Stimulated activated CD8-positive, alpha-beta memory T cell treated with anti-CD3 and anti-CD28 coated beads, Interleukin-15, amount 100 ng/mL, for 4 hours (primary cell): ENCODE measurements at places on chromosomes 16 and 17.
A peak's percentile ranks its signal among the peaks of the same experiment; 100 is the strongest.

DNA sequence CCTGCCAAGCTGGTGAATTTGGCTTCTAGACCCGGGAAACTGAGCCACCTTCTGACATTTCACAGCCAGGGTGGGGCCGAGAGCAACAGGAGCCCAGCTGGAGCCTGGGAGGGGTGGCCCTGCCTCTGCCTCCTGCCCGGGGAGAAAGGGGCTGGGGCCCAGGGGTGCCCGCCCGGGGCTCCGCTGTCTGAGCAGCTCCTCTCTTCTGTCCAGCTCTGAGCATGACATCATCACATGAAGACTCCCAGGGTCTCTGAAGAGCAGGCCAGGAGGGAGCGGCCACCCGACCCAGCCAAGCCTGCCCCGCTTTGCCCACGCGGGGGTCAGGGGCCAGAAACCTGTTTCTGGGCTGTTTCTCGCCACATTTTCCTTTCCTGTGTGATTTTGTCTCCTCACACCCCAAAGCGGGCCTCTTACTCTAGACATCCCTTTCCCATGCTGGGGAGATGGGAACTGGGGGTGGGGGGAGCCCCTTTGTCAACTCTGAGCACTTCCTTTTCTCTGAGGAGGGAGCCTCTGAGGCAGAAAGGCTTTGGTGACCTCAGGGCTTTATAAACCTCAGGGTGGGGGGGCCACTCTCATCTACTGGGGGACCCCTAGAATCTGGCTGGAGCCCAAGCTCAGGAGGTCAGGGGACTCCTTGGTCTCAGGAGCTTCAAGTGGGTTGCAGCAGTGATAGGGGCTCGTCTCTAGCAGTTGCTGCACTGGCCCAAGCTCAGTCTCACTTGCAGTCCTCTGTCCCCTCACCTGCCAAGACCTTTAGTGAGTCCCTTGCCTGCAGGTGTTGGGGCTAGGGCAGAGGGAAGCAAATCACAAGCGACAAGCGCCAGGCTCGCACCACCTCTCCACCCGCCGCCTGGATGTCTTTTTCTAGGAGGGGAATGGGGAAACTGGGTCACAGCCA is 7.6 kb downstream of the UBALD2 start:
- DNase-seq = peak; percentile 52

DNA sequence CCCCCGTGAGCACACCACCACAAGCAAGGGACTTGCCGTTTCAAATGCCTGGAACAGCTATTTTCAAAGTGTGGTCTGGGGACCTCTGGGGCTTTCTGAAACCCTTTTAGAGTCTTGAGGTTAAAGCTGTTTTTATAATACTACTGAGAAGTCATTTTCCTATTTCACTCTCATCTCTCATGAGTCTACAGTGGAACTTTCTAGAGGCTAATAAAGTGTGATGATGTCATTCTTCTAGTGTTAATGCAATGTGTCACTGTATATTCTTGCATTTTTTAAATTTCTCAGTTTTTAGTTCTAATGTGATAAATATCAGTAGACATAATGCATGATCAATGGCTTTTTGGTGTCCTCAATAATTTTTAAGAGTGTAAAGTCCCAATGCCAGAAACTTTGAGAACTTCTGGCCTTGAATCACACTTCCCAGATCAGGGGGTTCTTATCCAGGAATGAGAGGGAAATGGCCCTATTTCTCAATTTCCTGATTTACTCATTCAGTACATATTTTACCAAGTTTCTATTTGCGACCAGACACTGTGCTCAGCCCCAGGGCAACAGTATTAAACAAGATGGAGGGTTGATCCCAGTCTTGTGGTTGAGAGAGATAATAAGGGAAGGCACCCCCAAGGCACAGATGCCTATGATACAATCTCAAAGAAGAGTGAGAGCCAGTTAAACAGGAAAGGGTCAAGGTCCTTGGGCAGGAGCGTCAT is 444.0 kb downstream of the HS3ST3B1 start:
- DNase-seq = no peak

DNA sequence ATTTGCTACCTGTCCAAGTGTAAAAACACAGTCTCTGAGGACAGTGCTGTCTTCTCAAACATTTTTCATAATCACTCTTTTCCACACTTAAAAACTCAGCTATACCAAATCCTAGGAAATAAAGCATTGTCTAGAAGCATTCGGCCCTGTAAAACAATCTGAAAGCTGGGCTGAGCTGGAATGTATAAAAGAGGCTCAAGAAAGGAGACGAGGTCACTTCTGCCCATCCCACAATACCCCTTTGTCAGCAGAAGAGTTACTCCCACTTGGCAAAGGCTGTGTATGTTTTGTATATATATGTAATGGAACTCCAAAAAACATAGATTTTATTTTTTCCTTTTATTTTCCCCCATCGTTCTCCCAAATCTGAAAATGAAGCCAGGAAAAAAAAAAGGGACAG is 43.9 kb downstream of the STH start:
- no peak for DNase-seq

DNA sequence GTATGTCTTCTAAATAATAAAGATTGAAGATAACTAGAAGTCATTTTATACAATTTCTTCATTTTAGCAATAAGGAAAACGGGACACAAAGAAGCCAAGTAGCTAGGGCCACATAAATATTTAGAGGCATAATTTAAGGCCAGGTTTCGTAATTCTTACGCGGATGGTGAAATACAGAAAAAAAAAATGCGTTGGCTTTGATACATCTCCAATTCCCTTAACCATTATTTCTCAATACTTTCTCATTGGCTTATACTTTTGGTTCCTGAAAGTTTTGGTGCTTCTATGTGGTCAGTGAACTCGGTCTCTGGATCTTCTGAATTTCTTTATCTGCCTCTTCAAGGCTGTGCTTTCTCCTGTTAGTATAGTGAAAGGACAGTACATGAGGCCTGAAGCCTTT is 888.1 kb downstream of the KCNJ2 start:
- no peak for DNase-seq

DNA sequence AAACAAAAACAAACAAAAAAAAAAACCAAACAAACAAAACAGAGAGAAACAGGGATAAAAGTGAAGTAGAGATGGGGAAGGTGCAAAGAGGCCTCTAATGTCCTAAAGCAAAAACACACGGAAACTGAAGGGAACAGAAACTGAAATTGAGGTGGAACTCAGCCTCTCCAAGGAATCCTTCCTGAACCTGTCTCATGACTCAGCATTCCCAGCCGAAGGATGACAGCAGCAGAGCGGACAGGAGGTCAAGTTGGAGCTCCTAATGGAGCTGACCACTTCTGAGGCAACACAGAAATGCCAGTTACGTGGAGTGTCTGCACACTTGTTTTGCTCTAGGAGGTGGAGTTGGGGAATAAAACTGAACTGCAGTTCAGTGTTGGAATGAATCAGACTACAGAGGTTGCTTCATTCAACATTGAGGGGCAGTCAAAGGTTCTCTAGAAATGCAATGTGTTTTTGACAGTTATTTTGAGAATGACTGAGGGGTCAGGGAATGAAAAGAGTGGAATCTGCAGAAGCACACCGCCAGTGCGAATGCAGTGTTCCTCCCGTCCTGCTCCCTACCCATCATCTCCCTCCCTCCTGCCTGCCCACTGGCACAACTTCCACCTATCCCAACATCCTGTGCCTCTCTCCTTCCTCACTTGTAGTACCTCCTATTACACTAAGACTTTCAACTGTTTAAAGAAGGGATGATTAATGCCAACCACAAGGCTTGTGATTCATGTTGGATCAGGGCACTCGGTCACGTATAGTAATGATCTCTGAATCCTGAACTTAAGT is 6.3 kb downstream of the UBE2O start:
- DNase-seq = no peak

- DNase-seq = no peak
Observed at GRCh38 chr17:726271-726919, 6.0 kb upstream of the TLCD3A start.

- DNase-seq = peak; percentile 32
Observed at GRCh38 chr16:84277244-84277823, 17.3 kb upstream of the WFDC1 start.

- no peak for DNase-seq
Observed at GRCh38 chr16:22380529-22380928, 6.1 kb upstream of the CDR2 start.

GRCh38 chr16:65318590-65319257 is 196.9 kb upstream of the CDH11 start:
- no peak for DNase-seq

DNA sequence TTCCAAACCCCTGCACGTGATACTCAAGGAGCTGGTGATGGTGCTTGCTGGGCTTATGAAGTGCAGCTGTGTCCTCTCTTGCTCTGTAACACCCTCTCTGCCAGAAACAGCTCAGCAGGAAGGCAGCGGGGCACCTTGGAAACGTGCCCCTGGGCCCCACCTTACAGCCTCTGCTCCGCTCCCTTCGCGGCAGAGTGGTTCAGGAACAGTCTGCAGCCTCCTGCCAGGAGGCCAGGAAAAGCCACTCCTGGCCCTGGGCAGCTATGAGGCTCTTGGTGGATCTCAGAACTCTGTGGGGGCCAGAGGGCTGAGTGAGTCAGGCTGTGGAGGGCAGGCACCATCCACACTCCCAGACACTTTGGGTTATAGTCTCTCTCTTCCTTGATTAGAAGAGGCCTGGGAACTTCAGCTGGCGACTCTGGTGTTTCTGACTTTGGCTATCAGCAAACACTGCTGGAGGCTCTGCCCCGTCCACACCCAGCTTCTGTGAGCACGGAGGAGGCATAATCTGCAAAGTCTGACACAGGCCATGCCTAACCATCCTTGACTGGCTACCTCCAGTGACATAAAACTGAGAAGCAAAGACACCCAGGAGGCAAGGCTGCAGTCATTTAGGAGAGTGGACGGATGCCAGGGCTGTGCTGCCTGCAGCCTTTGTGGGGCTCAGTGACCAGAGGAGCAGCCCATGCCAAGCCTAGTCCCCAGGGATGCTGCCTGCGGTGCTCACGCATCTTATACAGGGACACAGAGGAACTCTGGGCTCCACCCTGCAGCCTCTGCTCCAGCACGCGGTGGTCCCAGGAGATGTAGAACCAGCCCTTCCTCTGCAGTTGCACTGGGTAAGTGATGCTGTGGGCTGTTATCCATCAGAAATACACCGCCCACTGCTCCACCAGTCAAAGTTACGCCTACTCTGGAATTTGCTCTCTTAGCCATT is 65.3 kb downstream of the METRNL start:
- no peak for DNase-seq

- no peak for DNase-seq
Observed at GRCh38 chr17:48060249-48060648, 12.1 kb downstream of the NFE2L1 start.

- no peak for DNase-seq
Observed at GRCh38 chr16:80034469-80034826, 433.9 kb upstream of the MAF start.

GRCh38 chr17:76354747-76355310 is 1.1 kb upstream of the PRPSAP1 start:
- no peak for DNase-seq

DNA sequence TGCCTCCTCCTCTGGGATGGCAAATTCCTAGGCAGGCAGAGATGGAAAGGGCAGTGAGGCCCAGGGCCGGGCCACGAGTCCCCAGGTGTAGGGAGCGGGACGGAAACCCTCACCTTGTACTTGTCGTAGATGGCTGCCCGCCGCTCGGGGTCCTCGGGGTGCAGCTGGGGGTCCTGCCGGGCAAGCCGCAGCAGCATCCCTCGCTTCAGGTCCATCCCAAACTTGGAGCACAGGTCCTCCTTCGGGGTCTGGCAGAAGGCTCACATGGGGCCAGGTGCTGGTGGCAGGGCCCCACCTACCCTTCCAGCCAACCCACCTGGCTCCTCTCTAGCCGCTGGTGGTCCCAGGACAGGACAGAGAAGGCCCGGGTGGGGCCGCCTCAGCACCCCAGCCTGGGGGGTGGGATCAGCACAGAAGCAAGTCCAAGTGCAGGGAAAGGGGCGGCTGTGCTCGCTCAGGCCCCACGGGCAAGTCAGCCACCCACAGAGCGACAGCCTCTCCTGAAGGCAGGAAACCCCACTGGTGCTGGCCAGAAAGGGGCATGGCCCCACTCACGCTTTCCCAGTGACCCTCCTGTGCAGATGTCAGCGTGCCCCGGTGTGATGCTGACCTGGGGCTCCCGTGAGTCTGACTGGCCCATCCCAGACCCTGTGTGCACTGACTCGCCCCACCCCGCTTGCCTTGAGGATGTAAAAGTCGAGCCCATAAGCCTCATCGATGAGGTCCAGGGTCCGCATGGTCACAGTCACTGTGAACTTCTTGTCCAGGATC is 1.8 kb downstream of the MRPL28 start:
- DNase-seq = no peak

DNA sequence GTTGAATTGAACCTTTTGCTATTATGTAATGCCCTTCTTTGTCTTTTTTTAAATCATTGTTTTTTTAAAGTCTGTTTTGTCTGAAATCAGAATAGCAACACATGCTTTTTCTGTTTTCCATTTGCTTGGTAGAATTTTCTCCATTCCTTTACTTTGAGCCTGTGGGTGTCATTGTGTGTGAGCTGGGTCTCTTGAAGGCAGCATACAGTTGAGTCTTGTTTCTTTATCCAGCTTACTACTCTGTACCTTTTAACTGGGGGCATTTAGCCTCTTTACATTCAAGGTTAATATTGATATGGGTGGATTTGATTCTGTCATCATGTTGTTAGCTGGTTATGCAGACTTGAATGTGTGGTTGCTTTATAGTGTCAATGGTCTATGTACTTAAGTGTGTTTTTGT is 292.0 kb downstream of the MAP2K4 start:
- DNase-seq = no peak

DNA sequence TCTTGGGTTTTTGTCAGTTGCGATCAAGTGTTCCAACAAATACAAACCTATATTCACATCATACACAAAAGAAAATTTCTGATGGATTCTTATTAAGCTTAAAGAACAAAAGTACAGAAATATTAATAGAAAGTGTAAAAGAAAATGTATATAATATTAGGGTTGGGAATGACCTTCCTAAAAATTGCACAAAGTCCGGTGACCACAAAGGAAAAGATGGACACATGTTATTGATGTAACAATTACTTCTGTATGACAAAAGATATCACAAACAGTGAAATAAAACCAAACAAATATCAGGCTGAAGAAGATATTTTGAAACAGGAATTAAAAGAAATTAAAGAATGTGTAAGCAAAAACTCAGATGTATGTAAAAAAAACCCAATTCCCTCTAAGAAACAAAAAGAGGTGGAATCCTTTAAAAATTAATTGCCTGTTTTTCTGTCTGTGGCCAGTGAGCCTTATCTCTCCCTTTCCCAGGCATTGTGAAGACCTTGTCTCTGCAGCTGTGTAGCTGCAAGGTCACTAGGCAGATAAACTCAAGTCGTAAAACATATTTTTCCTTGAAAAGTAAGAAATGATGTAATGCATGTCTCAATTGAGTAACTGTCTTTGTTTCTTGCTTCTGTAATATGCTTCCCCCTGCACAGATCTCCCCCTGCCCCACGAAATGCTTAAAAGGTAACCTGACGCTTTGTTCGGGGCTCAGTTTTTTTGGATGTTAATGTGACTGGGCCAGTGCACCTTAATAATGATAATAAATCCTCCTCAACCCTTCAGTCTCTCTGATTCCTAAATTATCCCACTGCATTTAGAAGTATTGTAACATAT is 2.8 kb downstream of the ST6GALNAC1 start:
- no peak for DNase-seq

DNA sequence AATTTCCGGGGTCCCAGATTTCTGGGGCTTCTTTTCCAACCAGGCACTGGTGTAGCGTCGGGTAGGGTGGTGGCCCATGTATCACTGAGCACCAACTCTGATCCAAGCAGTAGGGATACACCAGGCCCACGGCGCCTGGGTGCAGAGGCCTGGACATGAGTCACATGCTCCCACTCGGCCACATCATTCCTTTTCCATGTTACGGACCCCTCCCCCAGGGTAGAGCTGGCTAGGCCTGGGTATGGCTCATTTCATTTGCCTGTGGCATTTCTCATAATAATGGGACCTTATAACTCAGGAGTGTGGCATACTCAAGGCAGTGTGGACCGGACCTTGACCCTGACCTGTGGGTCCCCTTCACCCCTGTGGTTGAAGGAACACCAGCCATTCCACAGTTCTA is 18.0 kb upstream of the NDRG4 start:
- no peak for DNase-seq

- no peak for DNase-seq
Observed at GRCh38 chr16:24993722-24994686, 21.2 kb downstream of the ARHGAP17 start.
